Activated naive CD8-positive, alpha-beta T cell treated with anti-CD3 and anti-CD28 coated beads, Interleukin-2, amount 50 U/mL, for 16 hours (primary cell): ENCODE measurements at places on chromosomes 6 and 20.

- DNase-seq = no peak
Observed at GRCh38 chr6:123352279-123352678, 284.5 kb downstream of the TRDN start.

GRCh38 chr6:154496793-154497517 lies 13.5 kb downstream of the CNKSR3 start:
- DNase-seq = no peak

GRCh38 chr6:14059791-14060436 lies 57.7 kb upstream of the CD83 start:
- no peak for DNase-seq

DNA sequence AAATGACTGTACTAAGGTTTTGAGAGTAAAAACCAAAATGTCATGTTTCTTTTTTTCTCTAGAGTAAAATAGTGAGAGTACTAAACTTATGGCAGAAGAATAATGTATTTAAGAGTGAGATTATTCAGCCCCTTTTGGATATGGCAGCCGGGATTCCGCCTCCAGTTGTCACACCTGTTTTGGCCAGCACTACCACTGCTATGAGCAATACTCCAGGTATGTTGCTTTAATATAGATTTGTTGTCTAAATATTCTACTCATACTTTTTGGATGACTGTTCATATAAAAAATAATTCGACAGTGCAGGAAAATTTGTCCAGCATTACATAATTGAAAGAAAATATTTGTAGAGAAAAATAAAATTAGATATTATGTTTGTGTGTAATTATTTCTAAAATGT lies 59.5 kb downstream of the SCAF8 start:
- no peak for DNase-seq

- DNase-seq = no peak
Observed at GRCh38 chr20:9177278-9177677, 108.4 kb downstream of the PLCB4 start.

GRCh38 chr6:23396949-23397348 lies 729.1 kb upstream of the NRSN1 start:
- no peak for DNase-seq

GRCh38 chr6:169702840-169703246 lies 917 bp downstream of the C6orf120 start:
- no peak for DNase-seq

- no peak for DNase-seq
Observed at GRCh38 chr6:45507186-45507585, 129.5 kb upstream of the SUPT3H start.

DNA sequence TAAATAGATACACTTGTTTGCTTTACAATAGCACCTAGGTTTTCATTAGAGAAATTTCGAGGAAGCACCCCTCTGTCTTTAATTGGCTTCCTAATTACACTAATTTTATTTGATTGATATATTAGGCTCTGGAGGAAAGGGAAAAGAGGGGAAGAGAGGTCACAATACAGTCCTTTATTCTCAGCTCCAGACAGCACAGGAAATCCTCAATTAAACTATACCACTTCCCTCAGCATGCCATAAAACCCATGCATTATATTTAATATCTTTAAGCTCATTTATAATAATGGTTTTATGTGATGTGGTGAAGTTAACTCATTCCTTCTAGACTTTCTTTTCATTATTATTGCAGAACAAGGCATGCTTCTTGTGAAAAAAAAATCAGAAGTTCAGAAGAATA lies 17.7 kb upstream of the PDE7B start:
- DNase-seq = no peak

DNA sequence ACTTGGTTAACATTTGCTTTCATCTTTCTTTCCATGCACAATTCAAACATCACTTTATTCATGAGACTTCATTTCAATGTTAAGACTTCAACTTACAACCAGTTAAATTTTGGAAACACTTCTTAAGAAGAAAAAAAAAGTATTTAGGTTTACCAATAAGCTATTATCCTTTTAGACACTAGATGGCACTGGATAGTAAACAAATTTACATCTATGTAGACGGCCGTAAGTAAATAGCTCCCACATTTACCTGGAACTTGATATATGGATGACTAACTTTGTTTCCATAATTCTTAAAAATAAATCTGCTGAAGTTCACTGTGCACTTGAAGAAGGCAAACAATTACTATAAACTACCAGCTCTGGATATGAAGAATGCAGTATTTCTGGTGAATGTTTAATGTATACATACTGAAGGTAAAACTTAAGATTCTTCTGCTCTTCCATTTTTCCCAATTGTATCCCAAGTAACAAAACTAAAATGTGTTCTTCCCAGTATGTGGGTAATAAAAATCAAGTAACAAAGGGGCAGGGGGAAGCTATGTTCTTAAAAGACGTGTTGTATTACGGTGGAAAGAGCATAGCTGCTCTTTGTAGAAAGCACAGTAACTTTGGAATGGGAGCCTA lies 130.6 kb upstream of the C6orf118 start:
- DNase-seq = no peak

GRCh38 chr6:167152862-167153261 lies 4.9 kb downstream of the GPR31 start:
- DNase-seq = no peak

GRCh38 chr6:7115543-7116231 lies 7.9 kb downstream of the RREB1 start:
- no peak for DNase-seq

DNA sequence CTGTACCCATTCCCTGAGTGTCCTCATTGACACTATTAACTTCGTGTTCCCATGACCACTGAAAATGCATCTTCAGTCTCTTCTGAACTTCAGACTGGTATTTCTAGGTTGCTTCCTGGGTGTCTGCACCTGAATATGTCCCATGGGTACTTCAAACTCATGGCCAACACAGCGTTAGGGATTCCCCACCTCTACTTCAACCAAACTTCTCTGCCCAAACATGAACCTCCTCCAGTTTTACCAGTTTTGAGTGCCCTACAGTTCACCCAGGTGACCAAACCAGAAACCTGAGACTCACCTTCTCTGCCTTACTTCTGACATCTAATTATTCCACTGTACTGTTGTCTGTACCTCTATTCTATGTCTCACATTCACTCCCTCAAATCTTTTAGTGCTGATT lies 99.5 kb upstream of the SUPT3H start:
- no peak for DNase-seq

DNA sequence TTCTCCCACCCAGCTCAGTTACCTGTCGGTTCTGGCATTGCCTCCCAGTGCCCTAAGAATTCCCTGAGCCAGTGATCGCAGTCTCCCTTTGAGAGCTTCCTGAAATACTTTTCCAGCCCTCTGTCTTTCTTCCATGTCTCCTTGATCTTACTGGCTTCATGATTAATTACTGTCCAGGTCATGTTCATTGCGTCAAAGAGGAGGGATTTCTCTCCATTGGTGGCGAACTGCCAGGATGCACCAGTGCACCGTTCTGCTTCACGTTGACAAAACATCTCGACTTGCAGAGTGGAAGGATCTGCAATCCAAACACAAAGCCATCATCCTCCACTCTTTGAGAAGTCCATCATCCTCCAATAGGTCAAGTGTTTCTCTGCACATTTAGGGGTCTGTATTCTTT lies 8.6 kb downstream of the RAET1E start:
- no peak for DNase-seq

DNA sequence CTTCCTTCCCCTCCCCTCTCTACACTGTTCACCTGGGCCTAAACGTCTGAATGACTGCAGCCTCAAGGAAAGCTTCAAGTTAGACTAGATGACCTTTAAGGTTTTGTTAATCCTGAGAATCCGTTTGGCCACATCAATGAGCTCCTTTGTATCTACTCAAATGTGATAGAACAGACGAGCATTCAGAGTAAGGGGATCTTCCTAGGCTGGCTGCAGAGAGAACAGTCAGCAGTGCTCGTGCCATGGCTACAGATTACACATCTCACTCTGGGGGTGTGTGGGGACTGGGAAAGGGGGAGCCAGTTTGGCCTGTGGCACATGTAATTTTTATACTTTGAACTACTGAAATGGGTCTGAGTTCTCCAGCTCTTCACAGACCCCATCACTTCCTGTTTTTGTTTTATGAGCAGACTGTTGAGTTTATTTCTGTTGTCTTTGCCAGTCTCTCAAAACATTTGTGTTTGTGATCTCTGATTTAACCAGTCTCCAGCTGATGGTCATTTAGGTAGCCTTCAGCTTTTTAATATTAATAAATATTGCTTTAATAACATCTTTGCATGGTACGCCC lies 50.9 kb downstream of the KCNS1 start:
- no peak for DNase-seq

DNA sequence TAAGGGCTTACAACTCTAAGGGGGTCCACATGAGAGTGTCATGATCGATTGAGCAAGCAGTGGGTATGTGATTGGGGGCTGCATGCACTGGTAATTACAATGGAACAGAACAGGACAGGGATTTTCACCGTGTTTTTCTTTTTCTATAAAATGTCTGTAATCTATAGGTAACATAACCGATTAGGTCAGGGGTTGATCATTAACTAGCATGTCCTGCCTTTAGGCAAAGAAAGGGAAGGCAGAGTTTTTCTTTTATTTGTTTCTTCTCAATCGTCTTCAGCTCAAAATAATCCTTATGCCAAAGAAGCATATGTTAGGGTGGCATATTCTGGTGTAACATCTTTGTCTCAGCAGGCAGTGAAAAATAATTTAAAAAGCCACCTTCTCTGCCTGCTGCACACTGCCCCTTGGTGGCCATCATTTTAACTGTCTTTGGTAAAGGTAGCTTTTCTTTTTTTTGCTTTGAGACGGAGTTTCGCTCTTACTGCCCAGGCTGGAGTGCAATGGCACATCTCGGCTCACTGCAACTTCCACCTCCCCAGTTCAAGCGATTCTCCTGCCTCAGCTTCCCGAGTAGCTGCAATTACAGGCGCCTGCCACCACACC lies 9.7 kb upstream of the CEP43 start:
- no peak for DNase-seq

DNA sequence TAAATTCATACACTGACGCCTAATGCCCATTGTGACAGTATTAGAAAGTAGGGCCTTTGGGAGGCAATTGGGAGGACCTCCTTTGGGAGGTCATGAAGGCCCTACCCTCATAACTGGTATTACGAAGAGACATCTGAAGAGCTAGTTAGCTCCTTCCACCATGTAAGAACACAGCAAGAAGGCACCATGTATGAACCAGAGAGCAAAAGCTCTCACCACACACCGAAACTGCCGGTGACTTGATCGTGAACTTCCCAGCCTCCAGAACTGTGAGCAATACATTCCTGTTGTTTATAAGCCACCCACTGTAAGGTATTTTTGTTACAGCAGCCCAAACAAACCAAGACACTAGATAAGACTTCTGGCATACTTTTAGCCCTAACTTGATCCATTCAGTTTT lies 41.8 kb downstream of the GCLC start:
- DNase-seq = no peak

DNA sequence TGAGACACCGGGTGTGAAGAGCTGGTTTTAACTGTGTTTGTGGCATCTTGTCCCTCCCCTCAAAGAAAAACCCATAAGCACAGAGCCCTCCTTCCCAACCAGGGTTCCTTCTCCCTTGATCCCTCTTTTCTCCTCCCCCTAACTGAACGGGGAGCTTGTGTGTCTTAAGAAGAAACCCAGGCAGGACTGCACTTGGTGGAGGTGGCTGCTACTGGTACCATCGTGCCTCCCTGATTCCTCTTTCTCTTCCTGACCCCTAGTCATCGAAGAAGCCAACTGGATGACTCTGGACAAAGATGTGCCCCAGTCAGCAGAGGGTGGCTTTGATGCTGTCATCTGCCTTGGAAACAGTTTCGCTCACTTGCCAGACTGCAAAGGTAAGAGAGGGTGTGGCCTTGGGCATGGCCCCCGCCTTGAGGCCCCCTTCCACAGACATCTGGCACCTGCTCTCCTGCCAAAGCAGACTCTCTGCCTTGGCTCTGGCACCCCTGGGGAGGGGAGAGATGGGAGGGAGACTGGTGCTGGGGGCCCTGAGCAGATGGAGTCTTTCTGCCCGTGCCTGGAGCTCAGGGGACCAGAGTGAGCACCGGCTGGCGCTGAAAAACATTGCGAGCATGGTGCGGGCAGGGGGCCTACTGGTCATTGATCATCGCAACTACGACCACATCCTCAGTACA lies 2.1 kb downstream of the GNMT start:
- DNase-seq = no peak

DNA sequence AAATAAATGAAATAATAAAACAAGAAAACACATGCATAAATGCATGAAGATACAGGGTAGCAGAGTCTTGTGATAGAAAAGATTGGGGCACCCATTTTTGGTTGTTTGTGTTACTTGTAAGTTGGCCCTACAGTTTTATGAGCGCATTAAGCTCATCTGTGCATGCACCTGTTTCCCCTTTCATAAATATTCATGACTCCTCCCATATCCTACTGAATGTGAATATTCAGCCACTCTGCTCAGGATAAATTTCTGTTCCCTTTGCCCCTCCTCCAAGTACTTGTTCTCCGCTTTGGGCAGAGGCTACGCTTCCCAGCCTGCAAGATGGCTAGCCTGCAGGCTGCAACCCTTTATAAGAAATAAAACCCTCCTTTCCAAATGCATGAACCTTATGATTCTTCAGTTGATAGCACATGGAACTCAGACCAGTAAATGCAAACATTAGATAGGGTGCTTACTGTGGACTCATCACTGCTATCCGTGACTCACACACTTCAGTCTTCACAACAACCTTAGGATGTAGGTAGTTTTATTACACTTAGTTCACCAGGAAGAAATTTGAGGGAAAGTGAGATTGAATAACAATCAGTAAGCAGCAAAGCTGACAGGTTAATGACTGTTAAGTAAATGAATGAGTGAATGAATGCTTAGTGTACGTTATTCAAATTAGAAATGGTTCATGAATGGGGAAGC lies 15.0 kb downstream of the ALDH8A1 start:
- DNase-seq = no peak

GRCh38 chr6:53048431-53049195 lies 16.6 kb upstream of the FBXO9 start:
- DNase-seq = no peak

GRCh38 chr20:49999329-49999728 lies 16.5 kb downstream of the SNAI1 start:
- DNase-seq = no peak

GRCh38 chr6:163191704-163192537 lies 222.6 kb upstream of the QKI start:
- DNase-seq = no peak

GRCh38 chr6:32177183-32177787 lies 920 bp upstream of the RNF5 start:
- no peak for DNase-seq

DNA sequence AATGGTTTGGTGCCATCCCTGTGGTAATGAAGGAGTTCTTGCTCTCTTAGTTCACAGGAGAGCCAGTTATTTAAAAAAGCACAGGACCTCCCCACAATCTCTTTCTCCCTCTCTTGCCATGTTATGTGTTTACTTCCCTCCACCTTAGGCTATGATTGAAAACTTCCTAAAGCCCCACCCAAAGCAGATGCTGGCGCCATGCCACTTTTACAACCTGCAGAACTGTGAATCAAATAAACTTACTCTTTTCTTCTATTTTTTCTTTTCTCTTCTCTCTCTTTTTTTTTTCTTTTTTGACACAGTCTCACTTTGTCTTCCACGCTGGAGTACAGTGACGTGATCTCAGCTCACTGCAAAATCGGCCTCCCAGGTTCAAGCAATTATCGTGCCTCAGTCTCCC lies 508.4 kb upstream of the EPHA7 start:
- DNase-seq = no peak

GRCh38 chr20:5065166-5065878 lies 54.4 kb downstream of the PCNA start:
- DNase-seq = no peak

- DNase-seq = no peak
Observed at GRCh38 chr6:43969158-43969981, 157.9 kb downstream of the MRPL14 start.
